ENCODE measurements at places on chromosomes 16 and 17.
A peak's percentile ranks its signal among the peaks of the same experiment; 100 is the strongest.

GRCh38 chr17:7882068-7882467 lies 6.5 kb upstream of the CHD3 start:
- no peak for DNase-seq

GRCh38 chr16:88905563-88905962 lies 39.1 kb upstream of the PABPN1L start:
- peak; percentile 79 for DNase-seq

- DNase-seq = no peak
Measured at GRCh38 chr16:66390346-66391108, 24.0 kb downstream of the CDH5 start.

- DNase-seq = peak; percentile 70
Measured at GRCh38 chr16:88940862-88941817, 35.9 kb downstream of the CBFA2T3 start.

- DNase-seq = no peak
Measured at GRCh38 chr17:15744074-15744676, 12.1 kb downstream of the TBC1D26 start.

GRCh38 chr16:68281368-68282063 lies 17.2 kb downstream of the SLC7A6 start:
- DNase-seq = no peak

GRCh38 chr16:11978080-11978479 lies 1.5 kb downstream of the SNX29 start:
- DNase-seq = no peak

DNA sequence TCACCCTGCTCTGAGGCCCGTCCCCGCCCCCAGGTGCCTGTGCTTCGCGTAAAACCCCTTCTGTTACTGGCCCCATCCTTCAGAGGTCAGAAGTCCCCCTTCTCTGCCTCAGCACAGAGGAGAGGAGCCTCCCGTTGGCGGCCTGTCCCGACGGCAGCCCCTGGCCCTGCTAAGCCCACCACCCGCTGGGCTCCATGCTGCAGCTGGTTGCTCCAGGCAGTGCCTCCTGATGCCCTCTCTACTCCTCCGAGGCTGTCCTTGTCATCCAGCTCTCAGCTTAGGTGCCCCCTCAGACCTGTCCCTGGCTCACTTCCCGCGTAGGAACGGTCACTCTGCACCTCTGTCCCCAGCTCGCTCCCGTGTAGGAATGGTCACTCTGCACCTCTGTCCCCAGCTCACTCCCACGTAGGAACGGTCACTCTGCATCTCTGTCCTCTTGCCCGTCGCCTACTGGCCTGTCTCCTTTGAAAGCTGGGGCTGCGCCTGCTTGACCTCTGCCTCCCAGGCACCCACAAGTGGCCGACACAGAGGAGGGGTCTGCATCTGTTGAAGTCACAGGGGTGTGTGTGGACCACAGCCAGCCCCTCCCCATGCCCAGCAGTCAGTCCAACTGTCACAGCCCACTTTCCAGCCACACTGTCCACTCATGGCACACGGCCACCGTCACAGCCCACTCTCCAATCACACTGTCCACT lies 31.7 kb upstream of the ZC3H18 start:
- DNase-seq = no peak

GRCh38 chr17:75731716-75732498 lies 10.6 kb downstream of the ITGB4 start:
- DNase-seq = no peak

DNA sequence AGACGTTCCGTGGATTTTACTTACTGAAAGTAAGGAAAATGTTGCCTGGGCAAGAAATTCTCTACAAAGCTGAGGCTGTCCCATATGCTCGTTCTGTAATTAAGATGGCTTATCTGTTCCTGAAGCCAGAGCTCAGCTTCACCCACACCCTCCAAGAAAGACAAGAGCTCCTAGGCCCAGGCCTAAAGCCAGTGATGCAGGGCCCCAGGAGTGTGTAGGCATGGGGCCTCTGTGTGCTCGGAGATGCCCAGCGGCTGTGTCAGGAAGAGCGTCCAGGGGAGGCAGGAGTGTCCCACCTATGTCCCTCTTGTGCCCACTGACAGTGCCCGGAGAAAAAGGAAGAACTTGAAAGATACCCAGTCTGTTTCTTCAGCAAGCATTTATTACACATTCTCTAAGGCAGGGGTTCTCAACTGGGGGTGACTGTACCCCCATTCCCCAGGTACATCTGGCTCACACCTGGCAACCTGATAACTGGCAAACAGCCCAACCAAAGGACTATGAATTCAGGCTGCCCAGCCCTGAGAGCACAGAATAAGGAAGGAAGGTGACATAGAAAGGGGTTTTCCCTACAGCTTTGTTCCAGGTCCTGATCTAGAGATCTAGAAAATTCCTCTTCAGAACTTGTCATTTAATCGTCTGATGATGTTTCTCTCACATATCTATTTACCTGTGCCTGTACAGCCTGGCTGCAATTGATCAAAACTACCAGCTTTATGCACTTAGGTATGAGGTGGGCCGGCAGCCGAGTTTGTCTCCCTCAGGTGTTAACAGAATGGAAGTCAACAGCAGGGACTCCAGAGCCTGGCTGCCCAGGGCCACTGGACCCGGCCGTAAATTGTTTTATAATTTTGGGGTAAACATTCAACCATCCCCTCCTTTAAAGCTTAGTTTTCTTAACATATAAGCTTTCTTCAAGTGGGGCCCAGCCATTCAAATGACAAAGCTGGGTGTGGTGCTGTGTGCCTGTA lies 12.0 kb downstream of the SNN start:
- DNase-seq = no peak

DNA sequence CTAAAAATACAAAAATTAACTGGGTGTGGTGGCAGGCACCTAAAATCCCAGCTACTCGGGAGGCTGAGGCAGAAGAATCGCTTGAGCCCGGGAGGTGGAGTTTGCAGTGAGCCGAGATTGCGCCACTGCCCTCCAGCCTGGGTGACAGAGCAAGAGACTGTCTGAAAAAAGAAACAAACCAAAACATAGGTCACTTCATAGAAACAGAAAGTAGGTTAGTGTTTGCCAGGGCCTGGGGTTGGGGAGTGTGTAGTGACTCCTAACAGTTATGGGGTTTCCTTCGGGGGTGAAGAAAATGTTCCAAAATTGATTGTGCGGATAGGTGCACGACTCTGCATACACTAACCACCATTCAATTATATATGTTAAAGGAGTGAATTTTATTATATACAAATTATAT lies 59.2 kb downstream of the ATP2C2 start:
- no peak for DNase-seq

- DNase-seq = no peak
Measured at GRCh38 chr16:76278980-76279379, 1.8 kb downstream of the CNTNAP4 start.

DNA sequence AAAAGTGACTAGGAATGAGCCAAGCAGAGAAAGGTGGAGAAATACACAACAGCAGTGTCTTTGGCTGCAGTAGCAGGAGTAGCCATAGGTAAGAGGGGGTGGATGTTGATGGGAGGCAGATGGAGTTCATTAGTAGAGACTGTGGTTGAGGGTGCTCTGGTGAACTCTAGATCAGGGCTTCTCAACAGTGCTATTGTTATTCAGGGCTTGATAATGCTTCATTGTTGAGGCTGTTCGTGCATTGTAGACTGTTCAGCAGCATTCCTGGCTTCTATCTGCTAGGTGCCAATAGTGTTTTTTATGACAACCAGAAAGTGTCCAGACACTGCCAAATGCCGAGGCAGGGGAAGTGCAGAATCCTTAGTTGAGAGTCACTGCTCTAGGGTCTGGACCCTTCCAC lies 3.6 kb downstream of the ALKBH5 start:
- DNase-seq = no peak

- DNase-seq = peak; percentile 99
Measured at GRCh38 chr16:3611146-3611975, at the start of gene SLX4. TSS of gene SLX4 (minus strand) at chr16:3611606. CDS start at chr16:3608964, 2,642 bp downstream.

DNA sequence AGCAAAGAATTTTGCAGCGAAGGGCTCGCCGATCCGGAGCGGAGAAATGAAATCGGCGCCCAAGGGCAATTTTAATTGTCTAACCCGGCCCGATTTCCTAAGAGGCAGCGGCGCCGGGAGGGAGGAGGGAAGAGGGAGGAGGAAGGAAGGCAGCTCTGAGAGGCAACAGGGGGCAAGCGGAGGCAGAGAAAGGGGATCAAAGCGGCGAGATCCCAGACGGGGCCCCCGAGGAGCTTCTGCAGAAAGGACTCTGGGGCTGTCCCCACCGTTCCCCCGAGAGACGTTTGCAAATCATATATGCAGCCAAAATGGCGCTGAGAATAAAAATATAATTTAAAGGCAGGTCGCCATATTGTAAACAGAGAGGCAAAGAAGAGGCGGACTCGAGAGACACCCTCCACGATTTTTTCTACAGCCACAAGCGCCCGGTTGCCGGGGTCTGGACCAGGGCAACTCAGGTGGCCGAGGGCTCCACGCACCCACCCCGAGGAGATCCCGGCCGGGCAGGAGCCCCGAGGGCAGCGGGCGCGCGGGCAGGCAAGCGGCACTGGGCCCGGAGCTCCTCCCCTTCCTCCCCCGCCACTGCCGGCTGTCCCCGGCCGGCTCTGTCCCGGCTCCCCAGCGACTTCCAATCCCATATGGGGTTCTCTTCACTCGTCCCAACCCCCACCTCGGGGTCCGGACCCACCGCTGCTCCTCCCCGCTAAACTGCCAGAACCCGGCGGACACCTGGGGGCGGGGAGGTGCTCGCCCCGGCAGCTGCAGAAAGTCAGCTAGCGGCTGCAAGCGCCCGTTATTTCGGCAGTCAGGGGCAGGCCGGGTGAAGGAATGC lies 1.9 kb downstream of the PHF12 start:
- DNase-seq = peak; percentile 59

DNA sequence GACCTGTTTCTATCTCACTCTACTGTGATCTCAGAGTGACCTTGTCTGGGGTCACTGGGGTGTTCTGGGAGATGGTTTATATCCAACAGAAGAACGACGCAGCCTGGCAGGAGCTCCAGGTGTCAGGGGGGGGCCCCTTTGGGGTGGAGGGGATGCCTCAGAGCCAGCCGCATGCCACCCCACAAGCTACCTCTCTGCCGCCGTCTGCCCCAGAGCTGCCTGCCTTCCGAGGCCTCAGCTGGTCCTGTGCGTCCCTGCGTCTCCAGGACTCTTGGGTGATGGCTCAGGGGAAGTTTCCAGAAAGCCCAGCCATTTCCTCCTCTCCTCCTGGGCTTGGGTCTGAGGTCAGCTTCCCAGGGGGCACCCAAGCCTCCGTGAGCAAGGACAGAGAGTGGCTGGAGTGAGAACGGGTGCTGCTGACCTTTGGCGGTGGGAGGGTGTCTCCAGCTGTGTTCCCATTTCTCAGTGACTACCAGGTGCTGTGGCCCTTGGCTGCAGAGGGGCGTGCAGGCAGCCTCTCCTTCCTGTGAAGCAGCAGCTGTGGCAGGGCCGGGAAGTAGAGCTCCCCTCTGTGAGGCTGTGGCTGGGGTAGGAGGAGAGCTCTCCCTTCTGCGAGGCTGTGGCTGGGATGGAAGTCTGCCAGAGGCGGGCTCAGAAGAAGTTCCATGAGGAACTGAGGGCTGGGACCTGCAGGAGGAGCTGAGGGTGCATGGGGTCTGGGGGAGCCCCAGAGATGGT lies 19.8 kb downstream of the JPH3 start:
- no peak for DNase-seq

GRCh38 chr16:1851793-1852192 lies 20.2 kb downstream of the MEIOB start:
- no peak for DNase-seq

- DNase-seq = no peak
Measured at GRCh38 chr16:69443927-69444631, 19.7 kb downstream of the CYB5B start.

DNA sequence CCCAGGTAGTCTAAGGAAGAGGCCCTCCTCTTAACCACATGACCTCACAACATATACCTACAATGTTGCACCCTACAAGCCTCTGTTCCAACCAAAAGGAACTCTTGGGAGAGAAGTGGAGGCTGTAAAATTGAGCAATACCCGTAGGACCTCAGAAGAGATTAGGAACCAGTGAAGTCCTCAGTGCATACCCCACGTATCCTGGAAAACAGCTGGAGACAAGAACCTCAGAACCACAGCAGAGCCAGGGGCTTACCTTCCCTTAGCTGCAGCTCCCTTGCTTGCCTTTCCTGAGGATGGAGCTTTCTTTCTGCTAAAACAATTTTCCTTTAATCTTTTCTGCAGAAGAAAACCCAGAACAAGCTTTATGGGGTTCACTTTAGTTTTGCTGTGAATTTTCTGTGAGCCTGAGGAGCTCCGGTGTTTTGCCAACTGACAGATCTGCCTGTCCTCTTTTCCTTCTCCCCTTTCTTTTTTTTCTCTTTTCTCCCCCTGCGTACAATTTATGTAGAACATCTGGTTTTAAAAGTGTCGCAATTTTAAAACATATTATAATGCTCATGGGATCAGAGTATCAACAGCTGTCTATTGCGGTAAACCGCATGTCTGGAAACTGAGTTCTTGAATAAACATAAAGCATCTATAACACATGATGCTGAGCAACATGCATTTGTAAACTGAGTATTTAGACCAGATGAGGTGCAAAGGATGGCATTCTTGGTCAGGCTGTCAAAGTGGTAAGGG lies 226.4 kb upstream of the MAF start:
- no peak for DNase-seq

DNA sequence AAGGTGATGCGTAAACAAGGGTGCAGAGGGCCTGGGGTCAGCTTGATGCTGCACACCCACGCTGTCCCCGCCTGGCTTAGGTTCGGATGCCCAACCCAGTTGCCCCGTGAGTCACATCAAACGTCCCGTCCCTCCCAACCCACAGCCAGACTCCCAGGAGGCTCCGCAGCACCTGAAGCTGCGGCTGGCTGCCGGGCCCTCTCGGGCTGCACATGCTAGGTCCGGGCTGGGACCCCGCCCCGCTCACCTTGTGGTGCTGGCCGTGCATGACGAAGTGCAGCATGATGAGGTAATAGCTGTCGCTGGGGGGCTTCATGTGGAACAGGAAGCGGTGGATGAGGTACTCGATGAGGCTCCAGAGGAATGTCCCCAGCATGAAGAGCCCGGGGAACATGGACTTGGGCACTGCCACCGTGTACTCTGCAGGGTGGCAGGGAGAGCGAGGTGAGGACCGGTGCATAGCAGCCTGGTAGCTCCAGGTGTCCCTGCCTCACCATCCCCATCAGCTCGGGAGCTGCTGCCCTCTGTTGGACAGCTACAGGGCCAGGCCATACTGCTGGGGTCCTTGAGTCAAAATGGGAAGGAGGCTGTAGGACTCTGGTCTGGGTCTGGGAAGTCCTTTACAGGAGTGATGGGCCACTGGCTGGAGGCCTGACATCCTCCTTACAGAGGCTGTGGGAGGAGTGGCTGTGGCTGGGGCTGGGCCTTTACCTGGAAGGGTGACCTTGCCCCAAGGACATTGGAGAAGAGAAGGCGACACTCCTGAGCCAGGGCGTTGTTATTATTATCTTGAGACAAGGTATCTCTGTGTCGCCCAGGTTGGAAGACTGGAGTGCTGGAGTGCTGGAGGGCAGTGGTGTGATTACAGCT lies 18.3 kb upstream of the MLKL start:
- no peak for DNase-seq
